ENCODE measurements at places on chromosomes 1 and 21.

DNA sequence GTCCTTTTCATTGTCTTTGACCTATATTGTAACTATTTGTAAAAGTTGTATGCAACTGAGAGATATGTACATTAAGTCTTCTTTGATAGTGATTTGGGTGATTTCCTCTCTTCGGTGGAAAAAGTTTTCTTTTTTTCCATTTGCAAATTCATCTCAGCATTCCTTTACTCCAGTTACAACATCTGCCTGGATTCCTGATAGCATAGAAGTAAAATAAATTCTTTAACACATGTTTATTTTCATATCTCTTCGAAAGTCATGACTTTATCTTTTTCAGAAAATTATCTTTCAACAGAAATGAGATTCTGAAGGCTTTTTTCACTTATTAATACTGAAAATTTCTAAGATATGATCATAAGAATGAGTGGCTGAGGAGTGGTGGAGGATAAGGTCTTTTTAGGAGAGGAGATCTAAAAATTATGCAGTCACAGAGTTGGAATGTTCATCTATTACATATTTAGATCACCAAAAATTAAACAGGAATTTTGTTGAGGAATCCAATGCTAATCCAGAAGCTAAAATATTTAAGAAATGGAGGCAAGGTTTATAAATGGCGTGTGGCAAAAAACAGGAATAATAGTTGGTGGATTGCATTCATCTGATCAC, 400.5 kb downstream of the KCNT2 start:
- no peak for DNase-seq

GRCh38 chr1:191711961-191712360, 446.3 kb upstream of the RGS18 start:
- DNase-seq: no peak

GRCh38 chr1:167911413-167911812, 2.5 kb downstream of the ADCY10 start:
- DNase-seq: no peak

DNA sequence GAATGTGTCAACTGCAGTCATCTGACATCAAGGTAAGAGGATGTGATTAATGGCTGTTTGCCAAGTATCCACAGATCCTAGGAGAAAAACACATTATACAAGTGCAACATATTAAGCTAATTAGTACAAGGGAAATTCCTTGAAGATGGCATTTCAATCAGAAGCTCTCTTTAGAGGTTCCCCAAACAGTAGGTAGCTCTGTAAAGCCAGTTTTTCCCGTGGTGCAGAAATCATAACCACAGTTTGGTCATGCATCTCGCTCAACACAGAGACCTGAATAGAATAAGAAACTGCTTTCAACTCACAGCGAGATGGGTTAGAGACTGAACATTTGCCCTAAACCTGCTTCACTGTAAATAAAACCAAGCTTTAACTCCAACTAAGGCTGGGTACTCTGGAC, 230.5 kb upstream of the CAMK1G start:
- DNase-seq: no peak

- DNase-seq: no peak
Measured at GRCh38 chr1:39426346-39426745, 65.1 kb upstream of the BMP8A start.

DNA sequence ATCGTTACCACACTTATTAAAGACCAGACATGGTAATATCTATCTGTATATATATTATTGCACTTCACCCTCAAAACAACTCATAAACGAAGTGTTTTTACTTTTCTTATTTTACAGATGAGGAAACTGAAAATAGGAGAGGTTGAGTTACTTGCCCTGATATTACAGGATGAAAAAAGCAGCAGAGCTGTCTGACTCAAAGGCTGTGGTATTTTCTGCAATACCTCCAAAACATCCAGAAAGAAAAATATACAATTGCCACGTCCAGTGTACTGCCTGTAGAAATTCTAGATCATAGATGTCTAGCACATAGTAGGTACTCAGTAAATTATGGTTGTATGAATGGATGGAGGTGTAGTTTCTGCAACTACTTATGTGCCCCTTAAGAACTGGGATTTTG, 5.2 kb upstream of the TARBP1 start:
- DNase-seq: no peak

DNA sequence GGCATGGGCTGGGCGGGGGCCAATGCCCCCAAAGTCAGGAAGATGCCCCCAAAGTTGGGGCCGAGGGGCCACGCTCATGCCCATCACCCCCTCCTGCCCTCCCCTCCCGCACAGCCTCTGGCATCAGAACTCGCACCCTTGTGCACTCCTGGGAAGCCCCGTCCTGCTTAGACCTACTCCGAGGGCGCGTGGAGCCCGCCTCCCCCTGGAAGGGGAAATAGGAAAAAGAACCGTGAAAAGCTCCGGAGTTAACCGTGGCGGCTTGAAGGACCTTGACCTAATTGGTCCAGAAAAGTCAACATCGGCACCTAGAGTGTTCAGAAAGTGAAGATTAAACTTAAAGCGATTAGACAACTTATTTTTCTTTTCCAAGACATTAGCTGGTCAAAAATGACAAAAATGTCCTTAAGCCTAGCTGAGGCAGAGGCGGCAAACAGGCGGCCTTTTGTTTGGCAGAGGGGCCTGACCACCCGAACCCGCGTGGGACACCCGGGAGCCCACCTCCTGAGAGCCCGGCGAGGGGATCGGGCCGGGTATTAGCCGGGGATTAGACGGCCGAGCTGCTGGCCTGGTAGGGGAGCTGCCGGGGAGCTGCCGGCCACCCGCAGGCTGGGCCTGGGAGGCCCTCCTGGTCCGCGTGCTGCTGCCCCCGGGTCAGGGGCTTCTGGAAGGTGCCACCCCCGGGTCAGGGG, 65.5 kb downstream of the PRDM16 start:
- DNase-seq: no peak

- no peak for DNase-seq
Measured at GRCh38 chr1:226778657-226779058, 39.6 kb upstream of the ITPKB start.

- DNase-seq: no peak
Measured at GRCh38 chr1:226696547-226696946, 42.5 kb downstream of the ITPKB start.

GRCh38 chr1:8013800-8014199, 12.3 kb downstream of the ERRFI1 start:
- no peak for DNase-seq

DNA sequence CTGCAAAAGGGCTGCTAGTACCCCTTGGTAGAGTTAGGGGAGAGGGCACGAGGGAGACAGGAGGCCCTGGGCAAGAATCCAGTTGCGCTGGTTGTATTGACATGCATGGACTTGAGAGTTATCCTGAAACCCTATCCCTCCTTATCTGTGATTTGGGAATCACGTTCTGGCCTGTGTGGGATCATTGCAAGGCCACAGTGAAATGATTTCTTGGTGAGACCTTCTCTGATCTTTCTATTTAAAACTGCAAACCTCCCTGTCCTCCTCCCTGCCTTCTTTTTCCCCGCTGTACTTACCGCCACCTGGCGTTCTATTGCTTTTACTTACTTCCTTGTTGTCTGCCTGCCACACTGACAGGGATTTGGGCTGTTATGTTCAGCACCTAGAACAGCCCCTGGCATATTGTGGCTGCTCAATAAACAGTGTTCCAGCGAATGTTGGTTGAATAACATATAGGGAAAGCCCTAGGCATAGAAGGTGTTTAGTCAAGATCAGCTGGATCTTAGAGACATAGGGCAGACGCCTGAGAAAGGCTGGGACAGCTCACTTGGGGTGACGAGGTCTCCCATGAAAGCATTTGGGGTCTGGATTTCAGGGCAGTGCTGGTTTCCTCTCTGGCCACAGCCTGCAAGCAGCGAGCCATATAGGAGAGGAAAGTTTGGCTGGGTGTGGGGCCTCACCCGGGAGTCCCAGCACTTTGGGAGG, 25.6 kb downstream of the ALPL start:
- DNase-seq: peak; percentile 46

- no peak for DNase-seq
Measured at GRCh38 chr1:169044296-169044695, 62.2 kb upstream of the ATP1B1 start.

DNA sequence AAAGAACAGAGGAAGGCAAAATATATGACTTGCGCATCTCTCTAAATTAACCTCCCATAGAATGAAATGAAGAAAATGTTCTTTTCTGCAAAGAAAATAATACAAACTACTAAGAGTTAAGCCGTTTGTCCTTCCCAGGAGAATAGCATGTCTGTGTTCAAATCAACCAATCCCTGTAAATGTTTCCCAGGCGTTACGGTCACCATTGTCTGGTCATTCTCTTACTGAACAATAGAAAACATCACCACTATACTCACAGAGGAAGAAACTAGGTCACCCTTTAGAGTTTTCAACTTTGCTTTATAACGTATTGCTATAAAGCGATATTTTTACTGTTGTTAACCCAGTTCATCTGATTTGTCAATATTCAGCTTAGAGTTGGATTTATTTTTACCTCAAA, 34.1 kb downstream of the COL11A1 start:
- no peak for DNase-seq

DNA sequence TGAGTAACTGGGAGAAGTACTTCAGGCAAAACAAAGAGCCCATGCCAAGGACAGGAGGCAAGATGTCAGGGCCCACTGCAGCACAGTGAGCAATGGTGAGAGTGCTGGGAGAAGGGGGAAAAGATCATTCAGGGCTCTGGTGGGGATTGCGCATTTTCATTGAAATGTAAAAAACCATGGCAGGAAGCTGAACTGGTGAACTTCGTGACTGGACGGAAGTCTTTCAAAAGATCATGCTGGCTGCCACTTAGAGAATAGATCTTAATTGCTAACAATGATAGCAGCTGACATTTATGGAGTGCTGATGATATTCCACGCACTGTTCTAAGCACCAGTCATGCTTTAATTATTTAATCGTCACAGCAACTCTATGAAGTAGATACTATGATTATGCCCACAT, 107.0 kb downstream of the TGFBR3 start:
- DNase-seq: no peak

DNA sequence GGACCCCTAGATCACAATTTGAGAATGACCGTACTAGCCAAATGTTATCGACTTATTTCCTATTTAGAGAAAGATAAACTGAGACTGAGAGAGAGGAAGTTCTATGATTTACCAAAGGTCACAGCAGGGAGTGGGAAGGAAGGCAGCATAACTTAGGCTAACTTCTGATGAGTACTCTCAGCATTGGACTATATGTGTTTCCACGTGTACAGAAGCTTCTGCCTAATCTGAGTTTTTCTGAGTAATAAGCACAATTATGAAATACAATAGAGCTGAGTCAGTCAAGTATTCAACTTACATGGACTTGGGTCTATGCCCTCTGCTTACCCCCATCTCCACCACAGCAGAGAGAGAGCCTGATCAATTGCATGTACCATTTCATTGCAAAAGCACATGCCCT, 88.1 kb upstream of the HIVEP3 start:
- no peak for DNase-seq

- DNase-seq: peak; percentile 61
Measured at GRCh38 chr1:153945131-153945794, 1.3 kb downstream of the DENND4B start.

GRCh38 chr1:20184997-20185833, 681 bp upstream of the UBXN10 start:
- DNase-seq: no peak

- DNase-seq: no peak
Measured at GRCh38 chr1:36128126-36128904, 3.3 kb upstream of the COL8A2 start.

- DNase-seq: no peak
Measured at GRCh38 chr21:36188937-36189336, 32.3 kb downstream of the DOP1B start.

GRCh38 chr1:169163059-169163458, 56.6 kb downstream of the ATP1B1 start:
- DNase-seq: no peak

- DNase-seq: no peak
Measured at GRCh38 chr1:18041685-18042355, 65.8 kb upstream of the IGSF21 start.

GRCh38 chr1:209168204-209168603, 415.3 kb upstream of the CAMK1G start:
- no peak for DNase-seq

- DNase-seq: no peak
Measured at GRCh38 chr1:173870252-173871075, 2.3 kb downstream of the ZBTB37 start.

Measured in femur (tissue), 1 donor.